ENCODE measurements at places on chromosomes 7 and 10.

- DNase-seq: no peak
Measured at GRCh38 chr7:14009453-14010418, 20.3 kb upstream of the ETV1 start.

DNA sequence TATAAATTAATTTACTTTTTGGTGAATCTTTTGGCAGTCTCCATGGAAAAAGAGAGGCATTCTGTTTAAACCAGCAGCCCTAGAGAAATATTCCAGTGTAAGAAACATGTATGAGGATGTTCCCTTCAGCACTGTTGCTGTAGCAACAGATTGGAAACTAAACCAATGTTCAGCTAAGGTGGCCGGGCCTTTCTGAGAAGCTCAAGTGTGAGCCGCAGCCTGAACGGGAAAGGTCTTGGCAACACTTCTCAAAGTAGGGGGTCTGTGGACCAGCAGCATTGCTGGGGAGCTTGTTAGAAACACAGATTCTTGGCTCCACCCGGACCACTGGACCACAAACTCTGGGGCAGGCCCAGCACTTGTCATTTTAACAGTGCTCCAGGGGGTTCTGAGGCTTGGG, 36.2 kb downstream of the RAMP3 start:
- no peak for DNase-seq

GRCh38 chr10:98449287-98449686, 2.6 kb upstream of the HPS1 start:
- no peak for DNase-seq

- DNase-seq: peak; percentile 14
Measured at GRCh38 chr7:35624299-35625186, 70.4 kb downstream of the HERPUD2 start.

DNA sequence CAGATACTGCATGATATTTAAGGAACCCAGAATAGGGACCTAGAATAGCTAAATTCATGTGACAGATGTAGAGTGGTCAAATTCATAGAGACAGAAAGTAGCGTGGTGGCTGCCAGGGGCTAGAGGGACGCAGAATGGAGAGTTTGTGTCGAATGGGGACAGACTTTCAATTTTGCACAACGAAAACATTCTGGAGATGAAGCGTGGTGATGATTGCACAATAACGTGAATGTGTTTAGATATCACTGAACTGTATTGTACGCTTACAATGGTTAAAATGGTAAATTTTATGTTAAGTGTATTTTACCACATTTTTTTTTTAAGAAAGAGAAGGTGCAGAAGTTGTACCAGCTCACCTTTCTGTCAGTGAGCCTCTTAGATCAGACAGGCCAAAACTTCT, 137.8 kb upstream of the TNS3 start:
- DNase-seq: no peak

DNA sequence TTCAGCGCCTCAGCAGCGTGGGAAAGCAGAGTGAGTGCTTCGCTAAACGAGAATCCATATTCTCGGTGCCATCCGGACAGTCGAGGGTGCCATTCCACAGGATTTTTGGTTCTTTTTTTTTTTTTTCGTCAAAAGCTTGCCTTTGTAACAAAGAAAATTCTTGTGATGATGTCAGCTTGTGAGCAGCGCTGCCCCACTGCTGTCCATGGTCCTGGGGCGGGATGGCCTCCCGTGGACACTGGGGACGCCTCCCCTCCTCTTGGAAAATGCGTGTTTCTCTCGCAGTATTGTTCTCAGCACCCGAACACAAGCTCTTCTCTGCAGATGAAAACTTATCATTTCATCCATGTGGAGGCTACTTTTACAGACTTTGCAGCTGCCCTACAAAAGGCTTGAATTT, 477.4 kb downstream of the TCERG1L start:
- no peak for DNase-seq
